ENCODE measurements at places on chromosomes 12 and 14. TPM values are rescaled to one million over a fixed set of nuclear protein-coding genes. Genes with fewer than 3 reads are reported as not detected.

Gene RTRAF
- 784 TPM for total RNA-seq

Gene KRT6A
- total RNA-seq: not detected

Gene PLEKHA5
- total RNA-seq: 130 TPM

Gene ZFHX2
- total RNA-seq: 0.32 TPM

Gene VPS37B
- not detected for total RNA-seq

Gene TMPRSS12
- not detected for total RNA-seq

Gene A2ML1
- not detected for total RNA-seq

Gene SOAT2
- not detected for total RNA-seq

DNA sequence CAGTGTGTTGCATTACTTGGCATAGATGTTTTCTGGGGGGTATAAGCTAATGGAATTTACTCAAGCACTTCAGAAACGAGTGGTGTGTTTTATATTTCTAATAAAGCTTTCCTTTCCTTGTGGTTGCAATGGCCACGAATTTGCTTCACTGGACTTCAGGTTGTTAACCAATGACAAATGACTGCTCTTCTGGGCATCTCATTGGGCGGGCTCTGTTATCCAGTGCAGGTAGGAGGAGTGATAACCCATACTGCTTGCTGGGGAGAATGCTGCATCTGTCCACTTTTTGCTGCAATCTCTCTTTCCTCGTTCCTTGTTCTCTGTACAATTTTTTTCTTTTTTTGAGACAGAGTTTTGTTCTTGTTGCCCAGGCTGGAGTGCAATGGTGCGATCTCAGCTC, 80.0 kb upstream of the RPH3A start:
- no peak overlapping the region for H3K4me3 ChIP-seq
- no peaks in the 10 kb centered on the region for H3K36me3 ChIP-seq
- H3K27ac ChIP-seq: no peak overlapping the region
- H3K27me3 ChIP-seq: no peaks in the 10 kb centered on the region

DNA sequence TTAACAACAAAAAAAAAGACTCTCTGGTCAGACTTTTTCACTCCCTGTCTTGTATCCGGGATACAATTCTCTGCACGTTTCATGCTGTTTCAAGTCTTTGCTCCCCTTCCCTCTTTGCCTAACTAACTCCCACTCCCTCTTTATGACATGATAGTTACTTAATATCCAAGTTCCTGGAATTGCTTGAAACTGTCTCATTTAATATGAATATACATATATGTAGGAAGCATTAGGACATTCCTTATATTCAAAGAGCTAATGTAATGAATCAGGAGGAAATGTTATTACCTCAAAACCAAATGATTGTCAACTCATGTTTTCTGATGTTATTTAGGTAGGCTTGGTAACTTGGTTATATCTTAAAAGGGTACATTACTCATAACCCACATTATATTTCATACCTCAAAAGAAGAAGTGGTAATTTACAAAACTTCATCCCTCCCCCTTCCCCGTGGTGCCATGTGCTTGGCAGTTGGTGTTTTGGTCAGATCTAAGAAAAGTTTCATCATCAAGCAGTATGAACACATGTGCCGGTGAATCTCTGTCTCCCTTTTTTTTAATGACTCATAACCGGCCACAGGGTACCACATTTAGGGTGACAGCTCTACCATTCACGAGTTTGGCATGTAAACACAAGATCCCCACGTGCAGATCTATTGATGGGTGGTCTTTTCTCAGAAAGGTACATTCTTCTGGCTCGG, 56.5 kb downstream of the HCAR2 start:
- no peaks in the 10 kb centered on the region for H3K27me3 ChIP-seq
- no peaks in the 10 kb centered on the region for H3K36me3 ChIP-seq
- no peak overlapping the region for H3K27ac ChIP-seq
- H3K4me3 ChIP-seq: no peak overlapping the region
- H3K4me1 ChIP-seq: no peaks in the 10 kb centered on the region

DNA sequence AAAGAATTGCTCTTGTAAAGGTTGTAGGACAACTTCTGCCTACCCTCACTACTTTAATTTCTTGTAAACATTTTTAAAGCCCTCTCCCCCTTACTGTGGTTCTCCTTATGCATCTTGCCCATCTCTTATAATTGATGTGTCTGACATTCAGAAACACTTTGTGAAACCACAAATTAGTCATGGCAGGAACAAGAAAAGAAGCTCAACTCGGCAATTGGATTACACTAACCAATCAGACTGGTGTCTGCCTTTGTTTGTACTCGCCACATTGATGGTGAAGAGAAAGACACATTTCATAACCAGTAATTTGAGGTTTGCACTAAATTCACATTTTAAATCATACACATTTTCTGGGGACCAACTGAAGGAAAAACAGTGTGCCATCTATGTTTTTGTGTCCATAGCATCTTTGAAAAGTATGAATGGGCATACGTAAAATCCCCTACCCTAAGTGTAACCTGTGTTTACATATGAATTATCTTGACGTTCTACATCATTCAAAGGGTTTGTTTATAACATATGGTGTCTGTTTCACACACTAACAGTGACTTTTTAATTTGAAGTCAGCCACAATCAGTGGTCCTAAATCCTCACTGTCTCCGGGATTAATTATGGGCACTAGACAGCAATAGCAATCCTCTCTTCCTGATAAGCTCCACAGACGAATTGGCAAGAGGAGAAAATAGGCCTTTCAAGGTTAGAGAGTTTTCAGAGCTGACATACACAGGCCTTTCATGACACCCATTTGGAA, 49.9 kb downstream of the OTX2 start:
- H3K4me3 ChIP-seq: no peak overlapping the region
- no peaks in the 10 kb centered on the region for H3K36me3 ChIP-seq
- DNase-seq: no peak
- H3K27ac ChIP-seq: no peak overlapping the region

DNA sequence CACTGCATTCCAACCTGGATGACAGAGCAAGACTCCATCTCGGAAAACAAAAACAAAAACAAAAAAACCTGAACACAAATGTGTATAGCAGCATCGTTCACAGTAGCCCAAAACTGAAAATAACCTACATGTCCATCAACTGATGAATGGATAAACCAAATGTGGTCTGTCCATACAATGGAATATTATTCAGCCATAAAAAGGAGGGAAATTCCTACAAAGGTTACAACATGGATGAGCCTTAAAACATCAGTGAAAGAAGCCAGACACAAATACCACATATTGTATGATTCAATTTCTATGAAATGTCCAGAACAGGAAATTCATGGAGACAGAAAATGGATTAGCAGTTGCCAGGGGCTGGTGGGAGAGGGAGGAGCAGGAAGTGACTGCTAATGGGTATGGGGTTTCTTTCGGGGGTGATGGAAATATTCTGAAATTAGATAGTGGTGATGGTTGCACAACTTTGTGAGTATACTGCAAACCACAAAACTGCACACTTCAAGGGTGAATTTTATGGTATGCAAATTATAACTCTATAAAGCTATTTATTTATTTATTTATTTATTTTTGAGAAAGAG, 4.0 kb downstream of the MYL2 start:
- no peak for DNase-seq
- H3K27me3 ChIP-seq: no peaks in the 10 kb centered on the region
- H3K36me3 ChIP-seq: no peaks in the 10 kb centered on the region
- H3K4me1 ChIP-seq: peaks cover 8% of the 10 kb centered on the region
- H3K27ac ChIP-seq: no peak overlapping the region
- no peak overlapping the region for H3K4me3 ChIP-seq

DNA sequence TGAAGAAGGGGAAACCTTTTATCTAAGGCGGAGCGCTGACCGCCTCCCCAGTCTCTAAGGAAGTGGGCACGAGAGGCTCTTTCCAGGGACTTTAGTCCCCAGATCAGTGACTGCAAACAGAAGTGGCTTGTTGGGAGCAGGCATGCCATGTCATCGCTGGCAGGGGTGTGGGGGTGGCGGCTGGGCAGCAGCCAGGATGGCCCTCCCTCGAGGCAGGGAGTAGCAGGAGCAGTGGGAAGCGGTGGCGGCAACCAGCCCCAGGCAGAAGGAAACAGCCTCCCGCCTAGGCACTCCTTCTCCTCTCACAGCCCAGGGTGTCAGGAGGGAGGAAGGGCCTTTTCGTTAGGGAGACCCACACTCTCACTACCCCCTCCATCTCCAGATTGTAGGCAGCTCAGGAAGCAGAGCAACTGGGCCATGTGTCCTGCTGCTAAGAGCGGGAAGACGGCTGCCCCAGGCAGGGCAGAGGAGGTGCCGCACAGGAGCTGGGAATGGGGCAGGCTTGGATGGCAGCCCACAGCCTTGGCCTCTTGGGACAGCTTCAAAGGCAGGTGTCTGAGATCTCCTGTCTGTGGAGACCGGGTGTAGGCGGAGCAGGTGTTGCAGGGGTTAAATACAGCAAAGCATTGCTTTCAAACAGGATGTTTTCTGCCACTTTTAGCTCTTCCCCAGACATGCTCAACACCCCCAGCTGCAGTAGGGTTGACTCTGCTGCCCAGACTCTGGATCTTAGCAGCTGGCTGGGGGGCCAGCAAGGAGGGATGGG, 21.8 kb downstream of the VDR start:
- H3K4me3 ChIP-seq: no peak overlapping the region
- no peaks in the 10 kb centered on the region for H3K27me3 ChIP-seq
- DNase-seq: no peak
- H3K36me3 ChIP-seq: no peaks in the 10 kb centered on the region

DNA sequence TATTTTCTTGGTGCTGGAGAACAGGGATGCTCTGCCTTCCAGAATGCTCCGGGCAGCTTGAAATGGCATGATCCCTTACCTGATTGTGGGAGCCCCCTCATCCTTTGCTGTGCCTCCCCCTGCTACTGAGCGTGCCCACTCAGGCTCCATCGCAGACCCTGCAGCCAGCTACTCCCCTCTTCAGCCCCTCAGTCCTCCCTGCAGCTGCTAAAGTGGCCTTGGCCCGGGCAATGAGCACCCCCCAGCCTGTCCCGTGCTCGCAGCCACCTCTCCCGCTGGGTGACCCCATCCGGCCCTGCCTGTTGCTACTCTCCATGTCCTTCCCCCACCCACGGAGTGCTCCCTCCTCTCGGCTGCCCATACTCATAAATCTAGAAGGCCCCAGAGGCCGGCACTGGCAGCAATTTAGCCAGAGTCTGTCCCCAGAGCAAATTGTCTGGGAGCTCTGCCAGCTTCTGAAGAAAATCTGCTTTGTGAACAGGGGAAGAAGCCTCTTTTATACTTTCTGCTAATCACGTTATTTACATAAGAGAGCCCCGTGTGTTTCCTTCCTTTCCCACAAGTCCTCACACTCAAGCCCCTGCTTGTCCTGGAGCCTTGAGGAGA, 143.7 kb upstream of the FRMD6 start:
- H3K27me3 ChIP-seq: no peaks in the 10 kb centered on the region
- no peak overlapping the region for H3K4me3 ChIP-seq
- no peak overlapping the region for H3K27ac ChIP-seq
- no peaks in the 10 kb centered on the region for H3K36me3 ChIP-seq
- no peak for DNase-seq

DNA sequence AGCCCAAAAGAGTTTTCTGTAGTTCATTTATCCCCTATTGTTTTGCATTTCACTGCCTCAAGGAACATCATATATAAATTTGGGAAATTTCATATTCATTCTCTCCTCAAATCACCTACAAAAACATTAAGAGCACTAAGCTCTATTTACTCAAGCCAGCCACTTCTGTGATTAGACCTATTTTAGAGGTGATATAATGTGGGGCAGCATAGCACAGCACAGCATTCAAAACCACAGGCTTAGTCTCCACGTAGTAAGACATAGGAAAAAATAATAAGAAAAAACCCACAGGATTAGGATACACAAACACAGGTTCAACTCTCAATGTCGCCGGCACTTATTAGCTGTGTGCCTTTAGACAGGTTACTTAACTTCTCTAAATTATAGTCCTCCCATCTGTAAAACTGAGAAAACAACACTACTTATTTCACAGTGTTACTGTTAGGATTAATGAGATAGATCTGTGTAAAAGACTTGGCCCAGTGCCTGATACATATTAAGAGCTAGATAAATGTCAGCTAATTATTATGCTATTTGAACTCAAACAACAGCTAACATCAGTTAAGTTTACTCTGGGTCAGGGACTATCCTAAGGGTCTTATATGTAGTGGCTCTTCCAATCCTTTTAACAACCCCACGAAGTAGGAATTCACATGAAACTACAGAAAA, 20.3 kb downstream of the DCAF5 start:
- no peaks in the 10 kb centered on the region for H3K36me3 ChIP-seq
- no peak overlapping the region for H3K4me3 ChIP-seq
- H3K4me1 ChIP-seq: peaks cover 29% of the 10 kb centered on the region

GRCh38 chr12:74836567-74836966, 298.9 kb downstream of the ATXN7L3B start:
- no peak for DNase-seq
- no peaks in the 10 kb centered on the region for H3K36me3 ChIP-seq
- no peak overlapping the region for H3K27ac ChIP-seq
- no peak overlapping the region for H3K4me3 ChIP-seq
- H3K4me1 ChIP-seq: no peaks in the 10 kb centered on the region

DNA sequence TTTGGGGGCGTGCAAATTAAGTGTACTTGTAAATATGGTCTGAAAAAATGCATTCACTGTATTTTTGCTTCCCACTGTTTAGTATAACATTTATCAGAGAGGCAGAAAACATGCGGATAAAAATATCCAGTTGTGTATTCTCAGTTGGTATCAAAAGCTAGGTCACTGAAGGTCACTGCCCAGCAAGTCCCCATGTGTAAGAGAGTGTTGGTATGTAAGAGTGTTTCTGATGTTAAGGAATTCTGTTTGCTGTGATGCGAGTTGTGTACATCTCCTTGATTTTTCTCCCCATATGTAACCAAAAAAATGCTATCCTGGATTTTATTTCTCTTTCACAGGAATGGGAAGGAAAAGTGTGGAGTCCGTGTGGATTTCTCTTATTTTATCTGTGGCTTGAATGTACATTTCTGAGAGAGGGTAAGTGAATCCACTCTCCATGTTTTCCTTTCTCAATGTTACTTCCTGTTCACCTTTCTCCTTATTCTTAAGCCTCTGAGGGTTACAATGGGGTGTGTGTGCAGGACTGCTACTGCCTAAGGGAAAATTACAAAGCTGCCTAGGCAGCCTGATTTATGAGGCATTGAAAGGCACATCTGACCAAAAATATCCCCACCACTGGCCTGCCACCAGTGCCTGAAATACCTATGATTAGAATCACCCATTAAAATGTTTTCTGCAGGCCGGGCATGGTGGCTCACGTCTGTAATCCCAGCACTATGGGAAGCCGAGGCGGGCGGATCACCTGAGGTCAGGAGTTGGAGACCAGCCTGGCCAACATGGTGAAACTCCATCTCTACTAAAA, 97.9 kb upstream of the USP44 start:
- no peaks in the 10 kb centered on the region for H3K4me1 ChIP-seq
- H3K27me3 ChIP-seq: no peaks in the 10 kb centered on the region
- no peak overlapping the region for H3K4me3 ChIP-seq
- DNase-seq: no peak
- no peak overlapping the region for H3K27ac ChIP-seq

Data from Karpas-422 (cell line).